ENCODE measurements at places on chromosomes 3 and 15. TPM values are rescaled to one million over a fixed set of nuclear protein-coding genes. Genes with fewer than 3 reads are reported as not detected.

GRCh38 chr15:96255599-96255998, 74.9 kb upstream of the NR2F2 start:
- DNase-seq, result no peak
- peaks cover 21% of the 10 kb centered on the region for H3K36me3 ChIP-seq
- peaks cover 5% of the 10 kb centered on the region for H3K4me1 ChIP-seq

DNA sequence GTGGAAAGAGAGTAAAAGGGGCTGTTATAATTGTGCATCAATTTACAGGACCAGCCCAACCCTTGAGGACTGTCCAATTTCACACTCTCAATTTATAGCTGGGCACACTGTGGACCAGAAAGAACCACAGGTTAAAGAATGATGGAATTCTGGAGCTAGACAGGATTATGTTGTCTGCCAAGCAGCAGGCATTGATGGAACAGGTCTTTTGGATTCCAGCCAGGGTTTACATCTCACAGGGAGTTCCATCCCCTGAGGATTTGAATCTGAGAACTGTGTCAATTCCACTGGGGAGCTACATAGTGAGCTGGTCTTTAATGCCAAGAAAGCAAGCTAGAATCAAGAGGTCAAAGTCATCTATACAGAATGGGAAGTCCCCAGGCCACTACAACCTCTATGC, 389.5 kb upstream of the WNT5A start:
- H3K36me3 ChIP-seq, result no peaks in the 10 kb centered on the region
- H3K4me3 ChIP-seq, result no peak overlapping the region
- H3K27me3 ChIP-seq, result peaks cover 3% of the 10 kb centered on the region
- H3K4me1 ChIP-seq, result peaks cover 39% of the 10 kb centered on the region

- H3K4me3 ChIP-seq, result no peak overlapping the region
- H3K4me1 ChIP-seq, result peaks cover 11% of the 10 kb centered on the region
- no peak overlapping the region for H3K27ac ChIP-seq
- peaks cover under 1% of the 10 kb centered on the region for H3K36me3 ChIP-seq
- no peak for DNase-seq
Observed at GRCh38 chr3:124351430-124352148, 359.7 kb upstream of the ROPN1 start.

GRCh38 chr3:115918900-115919299, 295.6 kb downstream of the GAP43 start:
- peaks cover 18% of the 10 kb centered on the region for H3K4me1 ChIP-seq
- H3K27ac ChIP-seq, result no peak overlapping the region

- H3K4me1 ChIP-seq, result peaks cover 8% of the 10 kb centered on the region
- H3K27me3 ChIP-seq, result no peaks in the 10 kb centered on the region
- no peak overlapping the region for H3K4me3 ChIP-seq
Observed at GRCh38 chr3:141275032-141275422, 43.4 kb downstream of the PXYLP1 start.

- no peaks in the 10 kb centered on the region for H3K27me3 ChIP-seq
- H3K4me3 ChIP-seq, result no peak overlapping the region
- no peaks in the 10 kb centered on the region for H3K36me3 ChIP-seq
- no peak for DNase-seq
- no peaks in the 10 kb centered on the region for H3K4me1 ChIP-seq
Observed at GRCh38 chr15:57639306-57639705, 47.6 kb downstream of the MYZAP start.

- H3K27me3 ChIP-seq, result no peaks in the 10 kb centered on the region
- H3K4me3 ChIP-seq, result no peak overlapping the region
- DNase-seq, result no peak
- H3K36me3 ChIP-seq, result no peaks in the 10 kb centered on the region
- no peak overlapping the region for H3K27ac ChIP-seq
Observed at GRCh38 chr3:105938806-105939205, 70.0 kb upstream of the CBLB start.

DNA sequence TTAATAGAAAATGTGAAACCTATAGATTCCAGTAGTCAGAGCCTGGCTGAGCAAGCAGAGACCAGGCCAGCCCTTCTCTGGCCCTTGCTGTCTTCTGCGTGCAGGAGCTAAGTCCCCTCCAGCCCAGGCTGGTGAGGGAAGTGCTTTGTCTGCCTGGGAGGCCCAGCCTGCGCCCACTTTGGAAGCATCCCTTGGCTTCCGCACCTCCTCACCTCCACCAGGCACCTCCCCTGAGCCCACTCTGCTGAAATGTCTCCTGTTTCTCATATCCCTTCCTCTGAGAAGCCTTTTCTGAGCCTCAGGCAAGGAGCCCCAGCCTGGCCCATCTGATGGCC, 45.3 kb downstream of the ALDH1L1 start:
- DNase-seq, result no peak
- no peaks in the 10 kb centered on the region for H3K36me3 ChIP-seq
- H3K4me1 ChIP-seq, result peaks cover 8% of the 10 kb centered on the region
- no peak overlapping the region for H3K4me3 ChIP-seq
- H3K27ac ChIP-seq, result no peak overlapping the region

- H3K4me3 ChIP-seq, result no peak overlapping the region
- no peaks in the 10 kb centered on the region for H3K27me3 ChIP-seq
- no peak for DNase-seq
- no peaks in the 10 kb centered on the region for H3K4me1 ChIP-seq
- H3K36me3 ChIP-seq, result no peaks in the 10 kb centered on the region
Observed at GRCh38 chr3:114132500-114132899, 46.4 kb downstream of the DRD3 start.

- DNase-seq, result no peak
- no peak overlapping the region for H3K27ac ChIP-seq
- peaks cover 6% of the 10 kb centered on the region for H3K27me3 ChIP-seq
- no peaks in the 10 kb centered on the region for H3K36me3 ChIP-seq
- H3K4me1 ChIP-seq, result no peaks in the 10 kb centered on the region
Observed at GRCh38 chr15:53807501-53807900, 48.0 kb upstream of the WDR72 start.

DNA sequence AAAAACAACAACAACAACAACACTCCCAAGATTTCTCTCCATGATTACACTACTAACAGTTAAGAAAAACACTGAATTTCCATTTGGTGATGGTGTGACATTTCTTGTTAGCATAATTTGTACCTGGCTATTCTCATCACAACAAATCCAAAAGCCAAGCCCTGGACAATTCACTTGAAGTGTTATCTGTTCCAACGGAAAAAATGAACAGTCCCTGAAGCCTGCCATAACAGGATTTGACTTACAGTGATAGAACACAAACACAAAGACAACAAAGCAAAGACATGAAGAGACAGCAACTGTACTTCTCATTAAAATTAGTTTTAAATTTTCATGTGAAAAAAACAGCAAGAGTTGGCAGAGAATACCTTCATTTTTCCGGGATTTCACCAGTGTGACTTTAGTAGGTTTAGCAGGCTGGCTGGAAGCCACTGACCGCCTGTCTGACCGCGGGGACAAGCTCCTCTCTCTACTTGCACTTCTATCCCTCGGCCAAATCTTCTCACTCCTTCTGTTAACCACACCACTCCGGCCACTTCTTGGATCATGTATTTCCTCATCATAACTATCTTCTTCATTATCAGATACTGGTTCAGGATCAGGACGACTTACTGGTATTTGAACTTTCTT, 56.3 kb downstream of the TJP1 start:
- H3K36me3 ChIP-seq, result peaks cover 56% of the 10 kb centered on the region
- DNase-seq, result no peak
- H3K27me3 ChIP-seq, result no peaks in the 10 kb centered on the region

HTR3C gene
- not detected for total RNA-seq

SOX14 gene
- 0.29 TPM for total RNA-seq

RAD51 gene
- 20.5 TPM for total RNA-seq

TP63 gene
- 16.1 TPM for total RNA-seq

RTP3 gene
- total RNA-seq, result not detected

ZKSCAN7 gene
- 17.2 TPM for total RNA-seq

TRIM42 gene
- total RNA-seq, result not detected

Measured in type B pancreatic cell (in vitro differentiated cells).